GM03348 (cell line): ENCODE measurements at places on chromosomes 5 and 9.
A peak's percentile ranks its signal among the peaks of the same experiment; 100 is the strongest.

DNA sequence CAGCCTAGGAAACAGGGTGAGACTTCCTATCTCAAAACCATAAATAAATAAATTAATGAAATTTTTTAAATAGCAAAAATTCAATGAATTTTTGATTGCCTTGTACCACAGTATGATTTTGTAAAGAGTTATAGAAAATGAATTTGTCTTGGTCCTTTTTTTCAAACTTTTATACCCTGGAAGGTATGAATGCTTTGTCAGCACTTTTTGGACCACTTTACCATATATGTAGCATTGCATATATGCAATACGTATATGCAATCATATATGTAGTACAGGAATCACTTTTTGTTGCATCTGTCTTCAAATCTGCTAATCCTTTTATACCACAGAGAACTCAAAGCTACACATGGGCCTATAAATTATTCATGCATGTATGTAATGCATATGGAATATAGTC lies 9.2 kb upstream of the SMIM15 start:
- DNase-seq: no peak

DNA sequence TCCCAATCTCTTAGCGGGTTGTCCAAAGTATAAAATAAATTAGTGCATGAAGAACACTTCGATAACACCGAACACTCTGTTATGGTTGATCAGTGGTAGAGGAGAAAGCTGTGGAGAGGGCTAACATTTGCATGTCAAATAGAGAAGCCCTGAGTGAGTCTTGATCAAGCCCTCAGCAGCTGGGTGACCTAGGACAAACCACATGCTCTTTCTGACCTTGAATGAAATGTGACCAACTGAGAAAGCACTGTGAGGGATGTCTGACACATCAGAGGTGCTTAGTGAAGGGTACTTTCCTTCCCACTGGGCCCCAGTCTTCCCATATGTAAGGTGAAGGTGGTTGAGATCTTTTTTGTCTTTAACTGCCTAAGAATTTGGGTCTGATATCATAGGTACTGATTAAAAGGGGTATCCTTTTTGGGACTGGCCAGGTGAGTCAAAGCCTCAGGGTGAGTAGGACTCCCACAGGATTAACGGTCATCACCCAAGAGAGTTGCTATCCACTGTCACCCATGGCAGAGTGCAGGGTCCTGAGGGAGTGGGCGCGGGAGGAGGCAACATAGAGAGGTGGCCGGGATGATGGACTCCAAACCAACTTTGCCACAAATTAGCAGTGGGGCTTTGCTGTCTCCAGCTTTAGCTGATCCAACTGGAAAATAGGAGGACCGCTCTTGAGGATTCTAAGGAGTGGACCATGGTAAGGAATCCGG lies 53.5 kb downstream of the KIF4B start:
- no peak for DNase-seq

GRCh38 chr5:1268666-1269065 lies 26.2 kb downstream of the TERT start:
- DNase-seq: no peak

DNA sequence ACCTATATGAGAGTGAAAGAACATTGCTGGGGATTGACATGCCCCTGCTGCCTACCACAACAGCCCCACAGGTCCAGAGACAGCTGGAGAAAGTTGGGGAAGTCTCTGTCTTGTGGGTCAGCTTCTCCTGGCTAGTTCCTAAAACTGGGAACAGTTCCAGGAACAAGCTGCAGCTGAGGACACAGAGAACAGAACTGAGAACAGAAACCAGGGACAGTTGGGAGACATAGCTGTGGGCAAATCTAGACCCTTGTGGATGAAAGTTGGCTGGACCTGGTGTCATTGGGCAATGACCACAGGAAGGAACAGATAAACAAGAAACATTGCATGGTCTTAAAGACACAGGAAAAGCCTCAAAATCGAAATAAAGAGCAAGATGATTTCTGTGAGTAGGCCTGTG lies 58.3 kb upstream of the MOCS2 start:
- DNase-seq: peak; percentile 33

DNA sequence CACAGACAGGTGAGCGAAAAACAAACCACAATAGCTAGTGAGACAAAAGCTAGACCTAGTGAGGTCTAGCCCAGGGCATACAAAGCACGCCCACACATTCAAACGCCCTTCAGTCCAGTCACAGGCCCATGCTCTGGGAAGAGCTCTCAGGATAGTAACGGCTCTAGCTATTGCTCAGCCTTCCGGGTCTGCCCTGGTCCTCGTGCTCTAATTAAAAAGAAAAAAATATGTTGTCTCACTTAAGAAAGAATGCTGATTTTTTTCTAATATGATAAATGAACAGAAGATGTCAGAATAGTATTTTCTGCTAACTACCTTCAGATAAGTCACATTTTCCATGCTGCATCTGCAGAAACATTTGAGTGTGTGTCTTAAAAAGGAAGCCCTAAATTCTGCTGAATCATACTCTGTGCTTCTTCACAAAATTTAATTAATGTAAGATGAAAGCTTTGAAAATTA lies 94.5 kb downstream of the PLPP1 start:
- peak; percentile 71 for DNase-seq

- DNase-seq: no peak
These were observed 449.1 kb downstream of the PSAT1 start for GRCh38 chr9:78746010-78746409.

- DNase-seq: peak; percentile 81
These were observed 694 bp upstream of the PHPT1 start for GRCh38 chr9:136848393-136849037.

DNA sequence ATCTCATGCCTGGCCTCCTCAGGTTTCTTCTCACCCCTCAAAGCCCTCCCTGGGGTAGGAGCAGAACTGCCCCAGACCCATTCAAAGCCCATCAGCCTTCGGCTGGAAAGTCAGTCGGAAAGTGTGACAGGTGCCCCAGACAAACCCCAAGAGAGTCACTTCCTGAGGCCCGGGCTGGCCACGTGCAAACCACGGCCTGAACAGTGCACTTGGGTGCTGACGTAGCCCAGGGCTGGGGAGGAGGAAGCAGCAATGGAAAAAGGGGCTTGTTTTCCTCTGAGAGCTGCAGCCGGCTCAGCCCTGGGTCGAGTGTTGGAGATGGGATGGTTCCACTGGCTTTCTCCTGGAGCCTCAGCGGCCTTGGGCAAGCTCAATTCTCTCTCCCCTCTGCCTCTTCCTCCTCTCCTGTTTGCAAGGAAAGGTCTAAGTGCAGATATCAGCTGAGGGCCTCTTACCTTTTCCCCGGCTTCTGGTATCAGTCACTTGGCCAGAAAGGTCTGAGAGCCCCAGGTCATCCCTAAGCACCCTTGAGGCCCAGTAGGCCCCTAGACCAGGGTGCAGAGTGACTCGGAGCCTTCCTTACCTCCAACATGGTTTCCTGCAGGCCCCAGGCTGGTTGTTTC lies 5.9 kb upstream of the EGR1 start:
- DNase-seq: no peak

DNA sequence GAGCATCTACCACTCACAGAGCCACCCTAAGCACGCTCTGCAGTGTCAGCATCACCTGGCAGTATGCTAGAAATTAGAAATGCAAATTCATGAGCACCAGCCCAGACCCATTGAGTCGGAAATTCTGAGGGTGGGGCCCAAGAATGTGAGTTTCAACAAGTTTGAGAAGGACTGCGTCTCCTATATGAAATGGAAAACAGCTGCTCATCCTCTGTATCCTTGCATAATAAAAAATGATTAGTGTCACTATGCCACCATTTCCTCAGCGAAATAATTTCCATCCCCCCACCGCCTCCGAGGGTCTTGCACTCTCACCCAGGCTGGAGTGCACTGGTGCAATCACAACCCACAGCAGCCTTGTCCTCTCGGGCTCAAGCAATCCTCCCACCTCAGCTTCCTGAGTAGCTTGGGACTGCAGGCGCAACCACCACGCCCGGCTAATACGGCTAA lies 1.3 kb upstream of the IQGAP2 start:
- DNase-seq: no peak

GRCh38 chr9:76414661-76415060 lies 20.4 kb upstream of the RFK start:
- DNase-seq: no peak

DNA sequence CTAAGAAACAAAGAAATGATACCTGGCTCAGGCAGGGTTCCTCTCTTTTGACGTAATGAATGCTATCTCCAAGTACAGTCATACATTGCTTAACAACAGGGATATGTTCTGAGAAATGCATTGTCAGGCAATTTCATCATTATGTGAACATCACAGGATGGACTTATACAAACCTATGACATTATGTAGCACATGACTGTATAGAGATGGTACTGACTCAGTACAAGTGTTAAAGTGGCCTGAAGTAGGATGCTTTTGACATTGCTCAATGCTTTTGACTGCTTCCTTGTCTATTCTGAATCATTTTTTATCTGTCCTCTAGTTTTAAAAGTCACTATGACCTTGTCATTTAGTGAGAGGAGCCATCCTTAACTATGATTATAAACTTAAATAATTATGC lies 147.6 kb downstream of the NR2F1-AS1 start:
- no peak for DNase-seq

DNA sequence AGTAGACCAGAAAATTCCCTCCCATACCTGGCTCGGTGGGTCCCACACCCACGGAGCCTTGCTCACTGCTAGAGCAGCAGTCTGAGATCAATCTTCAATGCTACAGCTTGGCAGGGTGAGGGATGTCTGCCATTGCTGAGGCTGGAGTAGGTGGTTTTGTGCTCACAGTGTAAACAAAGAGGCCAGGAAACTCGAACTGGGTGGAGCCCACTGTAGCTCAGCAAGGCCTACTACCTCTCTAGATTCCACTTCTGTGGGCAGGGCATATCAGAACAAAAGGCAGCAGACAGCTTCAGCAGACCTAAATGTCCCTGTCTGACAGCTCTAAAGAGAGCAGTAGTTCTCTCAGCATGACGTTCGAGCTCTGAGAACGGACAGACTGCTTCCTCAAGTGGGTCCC lies 5.6 kb upstream of the GZMA start:
- no peak for DNase-seq

DNA sequence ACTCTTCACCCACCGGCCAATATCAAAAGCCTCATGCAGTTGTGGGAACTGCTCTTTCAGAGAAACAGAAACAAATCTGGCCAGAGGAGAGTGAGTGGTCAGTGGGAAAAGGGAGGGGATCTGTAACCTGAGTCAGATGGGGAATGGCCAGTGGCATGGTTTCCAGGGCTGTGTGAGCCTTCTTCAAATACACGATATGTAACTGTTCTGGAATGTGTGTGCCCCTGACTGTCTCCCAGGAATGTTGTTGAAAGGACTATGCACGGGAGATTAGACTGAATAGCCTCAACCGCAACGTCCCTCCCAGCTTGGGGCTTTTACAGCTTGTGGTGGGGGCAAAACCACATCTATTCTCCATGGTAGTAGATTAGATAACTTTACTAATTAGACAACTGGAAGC lies 60.8 kb downstream of the SH3TC2 start:
- DNase-seq: peak; percentile 90

GRCh38 chr9:91425271-91425670 lies 1.6 kb upstream of the NFIL3 start:
- DNase-seq: no peak

DNA sequence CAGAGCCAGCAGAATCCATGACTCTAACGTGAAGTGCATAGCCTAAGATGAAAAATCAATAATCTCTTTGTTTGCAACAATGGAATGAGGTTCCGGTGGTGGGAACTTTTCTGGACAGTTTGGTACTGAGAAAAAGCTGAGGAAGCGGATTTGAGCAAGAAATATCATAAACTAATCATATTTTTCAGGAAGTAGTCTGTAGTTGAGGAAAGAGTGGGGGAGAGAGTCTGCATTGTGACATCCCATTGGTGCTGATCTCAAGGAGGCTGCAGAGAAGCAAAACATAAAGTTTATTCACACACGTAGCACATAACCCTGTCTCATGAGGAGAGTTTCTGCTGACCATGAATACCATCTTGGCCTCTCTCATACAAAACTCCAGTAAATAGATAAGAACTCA lies 15.8 kb upstream of the FCHO2 start:
- no peak for DNase-seq

GRCh38 chr9:38202336-38202938 lies 133.4 kb upstream of the SHB start:
- no peak for DNase-seq

GRCh38 chr5:171207256-171207847 lies 101.7 kb upstream of the TLX3 start:
- peak; percentile 71 for DNase-seq

DNA sequence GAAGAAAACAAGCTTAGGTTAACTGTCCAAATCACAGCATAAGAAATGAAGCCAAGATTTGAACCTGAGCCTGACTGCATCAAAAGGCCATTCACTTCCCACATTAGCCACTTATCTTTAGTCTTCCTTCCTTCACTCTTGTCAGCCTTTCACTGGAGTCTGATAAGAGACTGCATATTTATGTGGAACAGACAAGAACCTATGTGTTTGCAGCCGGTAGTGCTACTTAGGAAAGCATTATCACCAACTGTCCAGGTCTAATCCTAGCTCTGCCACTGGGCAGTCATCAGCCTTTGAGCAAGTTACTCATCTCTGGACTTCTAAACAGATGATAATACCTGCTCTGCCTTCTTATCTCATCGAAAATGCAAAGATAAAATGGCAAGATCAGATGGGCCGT lies 12.1 kb upstream of the ATP6V0E1 start:
- DNase-seq: no peak

DNA sequence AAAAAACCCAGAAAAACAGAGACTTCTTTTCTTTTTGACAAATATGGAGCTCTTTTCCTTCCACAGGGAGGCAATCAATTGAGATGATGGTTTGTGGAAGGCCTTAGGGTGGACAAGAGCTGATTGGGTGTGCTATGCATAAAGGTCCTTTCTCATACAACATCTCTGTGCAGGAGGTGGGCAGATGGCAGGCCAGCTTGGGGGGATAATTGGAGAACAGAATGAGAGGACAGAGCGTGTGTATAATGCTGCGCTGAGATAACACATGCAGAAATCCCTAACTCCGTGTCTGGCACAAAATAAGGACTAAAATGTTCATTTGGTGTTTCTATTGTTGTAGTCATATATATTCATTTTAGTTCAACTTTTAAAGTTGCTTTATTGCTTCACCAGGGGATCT lies 159.0 kb upstream of the MEF2C start:
- DNase-seq: no peak

DNA sequence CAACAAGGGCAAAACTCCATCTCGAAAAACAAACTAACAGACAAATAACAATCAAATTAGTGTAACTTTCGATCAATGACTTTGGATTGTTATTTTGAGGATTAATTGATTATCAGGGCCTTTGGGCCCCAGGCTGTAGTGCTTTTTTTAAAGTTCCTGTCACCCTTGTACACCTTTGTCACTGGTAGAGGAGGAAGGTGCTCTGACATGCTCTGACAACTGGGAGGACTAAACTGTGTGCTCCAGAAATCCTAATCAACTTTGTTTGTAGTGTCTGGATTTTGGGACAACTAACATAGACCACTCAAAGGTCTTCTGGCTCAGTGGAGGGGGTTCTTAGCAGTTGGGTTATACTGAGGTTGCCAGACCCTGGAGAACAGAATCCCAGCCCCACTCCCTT lies 1.8 kb downstream of the TXN start:
- no peak for DNase-seq

GRCh38 chr9:119322184-119322583 lies 47.1 kb downstream of the BRINP1 start:
- peak; percentile 7 for DNase-seq

DNA sequence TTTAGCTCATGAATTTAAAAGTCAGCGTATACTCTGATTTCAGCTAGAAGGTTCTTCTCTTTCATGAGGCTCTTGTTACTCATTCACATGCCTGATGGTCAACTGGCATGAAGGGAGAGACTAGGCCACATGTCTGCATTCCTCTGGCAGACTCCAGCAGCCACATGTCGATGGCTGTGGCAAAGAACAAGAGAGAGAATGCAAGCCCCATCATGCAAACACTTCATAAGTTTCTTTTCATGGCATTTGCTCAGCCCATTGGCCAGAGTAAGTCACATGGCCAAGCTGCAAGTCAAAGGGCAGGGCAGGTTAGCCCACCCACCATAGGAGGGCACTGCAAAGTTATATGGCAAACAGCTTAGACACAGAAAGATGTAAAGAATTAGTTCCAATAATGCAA lies 5.4 kb downstream of the KCNV2 start:
- peak; percentile 29 for DNase-seq
